ENCODE measurements at places on chromosomes 5 and 9.
A peak's percentile ranks its signal among the peaks of the same experiment; 100 is the strongest.

GRCh38 chr9:89538871-89539270 lies 41.0 kb upstream of the SEMA4D start:
- DNase-seq: no peak

DNA sequence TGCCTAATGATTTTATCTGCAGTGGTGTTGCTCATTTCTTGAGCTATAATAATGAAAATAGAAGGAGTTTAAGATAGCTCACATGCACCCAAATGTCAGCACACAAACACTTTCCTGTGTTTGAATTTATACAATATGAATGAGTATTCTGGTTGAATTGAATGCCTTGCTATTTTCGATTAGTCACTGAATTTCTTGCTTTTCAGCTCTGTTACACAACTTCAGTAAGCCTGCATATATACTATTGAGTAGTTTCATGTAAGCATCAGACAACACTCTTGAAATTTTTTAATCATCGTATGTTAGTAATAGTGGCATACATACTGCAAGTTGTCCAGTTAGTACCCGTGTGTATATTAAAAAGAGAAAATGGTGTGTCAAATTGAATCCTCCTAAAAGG lies 281.5 kb upstream of the GRIA1 start:
- peak; percentile 34 for DNase-seq

GRCh38 chr9:124272118-124272517 lies 14.4 kb downstream of the NEK6 start:
- DNase-seq: no peak

DNA sequence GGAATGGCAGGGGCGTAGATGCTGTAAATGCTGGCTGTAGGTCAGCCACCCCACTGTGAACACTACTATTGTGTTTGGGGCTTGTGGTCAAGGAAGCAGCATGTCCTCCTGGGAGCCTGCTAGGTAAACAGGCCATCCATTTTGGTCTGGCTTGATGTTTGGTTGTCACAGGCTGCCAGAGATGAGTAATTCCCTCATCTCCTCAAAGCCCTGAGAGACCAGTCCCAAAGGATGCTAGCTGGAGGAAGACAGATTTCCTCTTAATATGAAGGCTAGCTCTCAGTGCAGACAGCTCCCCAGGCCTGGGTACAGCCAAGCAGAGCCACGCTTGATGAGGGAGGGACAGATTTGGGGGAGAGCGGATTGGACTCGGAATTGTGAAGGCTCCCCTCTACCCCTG lies 72.5 kb upstream of the MAP1B start:
- no peak for DNase-seq

- peak; percentile 75 for DNase-seq
These were observed 5.9 kb upstream of the ERAP2 start for GRCh38 chr5:96870094-96871026.

GRCh38 chr9:18573021-18573556 lies 99.1 kb downstream of the ADAMTSL1 start:
- DNase-seq: no peak

- DNase-seq: no peak
These were observed 2.1 kb upstream of the PRDM12 start for GRCh38 chr9:130662099-130662969.

DNA sequence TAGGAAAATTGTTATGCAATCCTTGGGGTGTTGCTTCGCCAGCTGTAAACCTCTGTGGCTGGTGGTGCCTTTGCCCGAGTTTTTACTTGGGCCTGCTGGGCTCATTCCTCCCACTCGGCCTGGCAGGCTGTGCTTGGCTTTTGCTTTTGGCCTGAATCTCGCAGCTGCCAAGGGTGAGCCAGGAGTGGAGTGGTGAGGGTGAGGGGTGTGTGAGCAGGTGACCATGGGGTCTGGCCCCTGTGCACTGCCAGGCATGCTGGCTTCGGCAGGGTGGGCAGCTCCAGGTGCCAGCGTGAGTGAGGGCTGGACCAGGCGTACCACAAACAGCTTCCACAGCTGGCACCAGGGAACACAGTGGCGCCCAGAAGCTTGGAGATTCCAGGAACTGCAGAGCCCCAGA lies 12.6 kb upstream of the DHFR start:
- no peak for DNase-seq

- DNase-seq: no peak
These were observed 64.3 kb downstream of the RXRA start for GRCh38 chr9:134390537-134390936.

DNA sequence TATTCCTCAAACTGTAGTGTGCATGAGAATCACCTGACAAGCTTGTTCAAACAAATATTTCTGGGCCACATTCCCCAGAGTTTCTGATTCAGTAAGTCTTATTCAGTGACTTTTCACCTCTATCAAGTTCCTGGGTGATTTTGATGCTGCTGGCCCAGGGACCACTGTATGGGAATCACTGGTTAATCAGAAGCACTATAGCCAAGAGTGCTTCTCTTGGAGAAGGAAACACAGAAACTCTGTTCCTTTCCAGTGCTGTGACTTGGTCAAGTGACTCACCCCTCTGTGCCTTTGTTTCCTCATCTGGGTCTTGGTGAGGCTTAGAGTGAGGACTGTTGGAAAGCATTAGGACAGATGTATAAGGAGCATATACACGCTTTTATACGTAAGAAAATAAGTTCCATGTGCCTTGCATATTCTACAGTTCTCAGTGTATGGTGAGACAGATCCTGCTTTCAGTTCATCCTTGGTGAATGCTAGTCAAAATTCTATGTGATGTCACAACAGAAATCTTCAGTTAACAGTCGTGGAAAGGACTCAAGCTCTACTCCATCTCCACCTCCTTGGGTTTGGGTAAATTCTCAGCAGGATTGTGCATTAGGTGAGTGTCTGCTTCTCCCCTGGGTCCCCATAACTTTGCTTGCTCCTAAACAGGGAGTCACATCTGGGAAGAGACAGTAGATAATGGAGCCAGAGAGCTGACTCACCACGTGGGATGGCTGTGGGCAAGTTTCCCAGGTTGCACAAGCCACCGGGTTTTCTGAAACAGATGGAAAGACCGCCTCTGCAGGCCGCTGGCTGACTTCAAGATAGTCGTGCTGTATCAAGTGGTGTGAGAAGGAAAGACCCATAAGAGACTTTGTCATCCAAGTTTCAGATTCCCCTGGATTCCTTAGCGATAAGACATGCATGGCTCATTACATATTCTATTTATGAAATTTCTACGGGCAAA lies 117.0 kb downstream of the NXNL2 start:
- peak; percentile 98 for DNase-seq

- DNase-seq: no peak
These were observed 2.7 kb downstream of the SLC34A3 start for GRCh38 chr9:137233143-137233980.

DNA sequence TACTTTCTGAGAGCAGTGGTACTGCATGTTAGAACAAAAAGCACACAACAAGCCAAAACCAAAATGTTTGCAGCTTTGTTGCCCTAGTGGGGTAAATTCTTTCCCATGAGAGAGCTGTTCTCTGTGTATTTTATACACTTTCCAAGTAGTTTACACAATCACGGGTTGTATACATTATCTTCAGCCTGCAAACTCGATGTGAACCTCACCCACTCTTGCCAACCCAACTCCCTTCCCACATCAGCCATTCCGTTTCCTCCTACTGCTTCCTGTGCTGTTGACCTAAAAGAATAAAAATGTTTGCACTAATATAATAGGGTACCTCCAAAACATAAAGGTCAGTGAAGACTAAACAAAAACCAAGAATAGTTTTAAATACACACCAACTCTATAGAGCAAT lies 47.0 kb downstream of the IQGAP2 start:
- no peak for DNase-seq

- no peak for DNase-seq
These were observed 685.6 kb downstream of the CETN3 start for GRCh38 chr5:89723907-89724306.

DNA sequence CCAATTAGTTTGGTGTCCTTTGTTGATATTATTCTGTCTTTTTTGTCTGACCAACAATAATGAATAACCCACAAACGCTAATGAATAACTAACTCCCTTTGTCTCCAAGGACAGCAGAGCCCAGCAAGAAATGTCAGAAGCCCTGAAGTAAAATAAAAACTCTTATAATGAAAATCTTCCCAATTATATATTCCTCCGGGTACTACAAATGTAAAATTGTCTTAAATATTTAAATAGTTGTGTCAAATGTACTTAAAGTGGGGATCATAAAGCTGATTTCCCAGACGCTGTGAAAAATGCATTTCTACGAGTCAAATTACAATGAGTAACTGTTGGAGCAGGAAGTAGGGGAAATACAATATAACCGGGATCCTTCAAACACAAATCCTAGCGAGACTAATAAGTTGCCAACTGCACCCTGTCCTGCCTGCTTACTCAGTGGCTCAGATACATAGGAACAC lies 22.3 kb downstream of the GLIS3 start:
- no peak for DNase-seq

- DNase-seq: peak; percentile 37
These were observed 26.5 kb downstream of the OXCT1 start for GRCh38 chr5:41843456-41844370.

DNA sequence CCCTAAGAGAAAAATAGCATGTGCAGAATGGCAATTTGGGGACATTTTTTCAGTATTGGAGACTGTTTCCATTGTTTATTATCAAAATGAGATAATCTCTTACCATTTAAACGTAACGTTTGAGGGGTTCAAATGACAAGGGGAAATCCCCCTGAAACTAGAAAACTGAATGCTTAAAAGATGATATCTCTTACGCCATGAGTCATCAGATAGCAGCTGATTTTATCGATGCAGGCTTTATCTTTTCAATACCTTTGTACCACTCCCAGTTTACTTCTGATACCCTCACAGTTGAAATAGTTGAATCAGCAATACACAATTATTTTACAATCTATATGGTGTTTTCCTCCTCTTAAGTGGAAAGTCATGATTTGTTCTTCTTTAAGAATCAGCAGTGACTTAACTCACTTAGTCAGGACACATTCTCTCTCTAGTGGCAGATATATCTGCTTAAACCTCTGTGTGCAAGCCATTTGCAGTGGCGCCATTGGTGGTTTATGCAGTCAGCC lies 29.2 kb downstream of the OSMR start:
- DNase-seq: no peak

DNA sequence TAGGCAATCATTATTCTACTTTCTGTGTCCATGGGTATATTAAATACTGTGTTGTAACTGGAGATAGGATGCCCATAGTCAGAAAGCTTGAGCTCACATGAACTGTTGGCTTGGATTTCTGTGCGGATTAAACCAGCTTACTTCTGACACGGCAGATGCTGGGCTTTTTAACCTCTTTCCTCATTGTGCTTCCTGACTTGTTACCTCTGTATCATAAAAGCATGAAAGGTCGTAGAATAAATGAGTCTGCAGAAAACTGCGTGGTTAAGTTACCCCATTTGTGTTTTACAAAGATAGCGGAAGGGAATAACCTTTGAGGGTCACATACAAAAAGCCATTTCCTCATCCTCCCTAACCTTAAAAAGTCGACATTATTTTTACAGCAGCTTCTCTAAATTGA lies 199.5 kb upstream of the DMRT1 start:
- DNase-seq: no peak
